ENCODE measurements at places on chromosomes 7 and 10.
A peak's percentile ranks its signal among the peaks of the same experiment; 100 is the strongest.

DNA sequence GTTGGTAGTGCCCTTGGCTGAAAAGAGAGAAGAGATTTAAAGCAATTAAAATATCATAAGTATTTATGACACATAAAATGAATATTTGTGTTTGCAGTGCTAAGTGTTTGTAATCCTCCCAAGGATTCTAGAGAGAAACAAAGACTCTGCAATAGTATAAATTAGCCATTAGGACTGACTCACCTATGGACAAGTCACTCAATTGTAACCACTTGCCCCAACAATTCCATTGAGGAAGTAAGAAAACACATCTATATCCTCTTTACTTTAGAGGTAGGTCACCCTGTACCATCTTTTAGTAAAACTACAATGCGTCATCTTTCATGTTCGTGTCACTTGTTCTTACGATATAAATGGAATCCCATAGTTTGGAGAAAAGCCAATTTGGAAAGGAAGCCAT is 85.7 kb upstream of the INHBA start:
- no peak for DNase-seq

DNA sequence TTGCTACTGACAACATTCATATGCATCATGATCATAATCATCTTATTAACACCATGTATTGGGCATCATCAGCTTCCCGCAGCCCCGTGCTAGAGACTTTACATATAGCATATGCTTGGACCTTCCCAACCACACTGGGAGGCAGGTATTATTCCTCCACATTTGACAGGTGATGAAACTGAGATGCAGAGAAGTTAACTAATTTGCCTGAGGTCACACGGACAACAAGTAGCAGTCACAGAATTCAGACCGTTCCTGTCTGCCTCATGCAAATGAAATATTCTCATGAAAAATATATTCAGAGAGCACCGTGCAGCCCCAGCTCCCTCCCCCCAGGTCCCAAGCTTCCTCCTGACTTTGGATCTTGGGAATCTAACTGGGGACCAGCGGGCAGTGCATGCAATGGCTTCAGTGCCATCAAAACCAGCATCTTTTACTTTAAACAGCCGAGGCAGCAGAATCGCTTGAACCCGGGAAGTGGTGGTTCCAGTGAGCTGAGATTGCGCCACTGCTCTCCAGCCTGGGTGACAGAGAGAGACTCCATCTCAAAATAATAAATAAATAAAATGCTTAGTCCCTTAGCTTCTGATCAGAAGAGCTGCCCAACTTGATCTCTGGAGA is 112.2 kb upstream of the GPR26 start:
- DNase-seq: peak; percentile 28

GRCh38 chr7:116431787-116432526 is 67.6 kb upstream of the CAV2 start:
- no peak for DNase-seq

DNA sequence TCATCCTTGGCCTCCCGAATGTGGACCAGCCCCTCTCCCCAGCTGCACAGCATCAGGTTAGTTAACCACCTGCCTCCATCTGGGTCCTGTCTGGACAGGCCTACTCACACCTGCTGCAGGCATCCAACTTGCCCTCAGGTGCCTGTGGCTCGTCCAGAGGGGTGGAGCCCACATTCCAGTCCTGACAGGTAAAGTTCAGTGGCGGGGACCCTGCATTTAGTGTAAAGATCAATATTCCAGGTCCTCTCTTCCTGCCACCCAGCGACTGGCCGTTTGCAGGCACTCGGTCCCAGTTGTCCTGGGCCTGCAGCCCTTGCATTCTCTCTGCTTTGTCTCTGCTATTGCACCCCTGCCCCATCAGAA is 15.0 kb downstream of the HTRA1 start:
- no peak for DNase-seq

GRCh38 chr7:106870983-106871410 is 5.9 kb downstream of the PIK3CG start:
- no peak for DNase-seq

GRCh38 chr7:116771640-116772039 is 90.7 kb upstream of the CAPZA2 start:
- no peak for DNase-seq

DNA sequence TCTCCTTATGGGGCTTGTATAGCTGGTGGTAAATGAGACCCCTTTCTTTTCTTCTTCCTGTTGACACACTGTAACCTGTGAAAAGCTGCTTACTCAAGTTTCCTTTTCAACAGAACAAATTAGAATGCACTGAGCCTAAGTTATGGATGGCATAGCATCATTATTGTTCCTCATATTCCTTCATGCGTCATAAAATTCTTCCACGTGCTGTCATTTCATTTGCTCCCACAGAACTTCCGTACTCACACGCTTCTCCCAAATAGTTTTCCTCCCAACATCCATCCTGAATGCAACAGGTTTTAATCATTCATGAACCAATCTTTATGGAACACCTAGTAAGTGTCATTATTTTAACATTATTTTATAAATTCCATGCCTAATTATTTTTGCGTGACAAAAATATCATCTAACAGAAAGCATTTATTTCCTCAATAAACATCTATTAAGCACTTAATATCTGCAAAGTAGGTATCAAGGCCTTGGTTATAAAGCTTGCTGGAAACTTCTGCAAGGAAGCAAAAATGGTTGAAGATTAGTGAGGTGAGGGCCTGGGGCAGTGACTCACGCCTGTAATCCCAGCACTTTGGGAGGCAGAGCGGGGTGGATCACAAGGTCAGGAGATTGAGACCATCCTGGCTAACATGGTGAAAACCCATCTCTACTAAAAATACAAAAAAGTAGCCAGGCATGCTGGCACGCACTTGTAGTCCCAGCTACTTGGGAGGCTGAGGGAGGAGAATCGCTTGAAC is 18.9 kb upstream of the SEPTIN7 start:
- DNase-seq: no peak

DNA sequence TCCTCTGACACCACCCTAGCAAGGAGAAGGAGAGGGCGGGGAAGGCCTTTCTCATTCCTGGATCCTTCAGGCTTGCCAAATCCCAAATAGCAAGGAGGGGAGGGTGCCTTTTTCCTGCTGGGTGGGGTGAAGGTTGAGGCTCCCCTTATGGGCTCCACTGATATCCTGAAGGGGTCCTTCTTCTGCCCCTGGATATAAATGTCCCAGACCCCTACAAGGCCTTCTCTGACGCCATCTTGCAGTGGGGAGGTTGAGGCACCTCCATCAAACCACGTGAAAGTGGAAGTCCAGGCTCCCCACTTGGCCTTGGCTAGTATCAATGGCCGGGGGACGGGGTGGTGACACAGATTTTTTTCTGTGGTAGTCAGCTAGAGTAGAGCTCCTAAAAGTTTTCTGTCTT is 371.3 kb downstream of the GLRX3 start:
- DNase-seq: no peak

DNA sequence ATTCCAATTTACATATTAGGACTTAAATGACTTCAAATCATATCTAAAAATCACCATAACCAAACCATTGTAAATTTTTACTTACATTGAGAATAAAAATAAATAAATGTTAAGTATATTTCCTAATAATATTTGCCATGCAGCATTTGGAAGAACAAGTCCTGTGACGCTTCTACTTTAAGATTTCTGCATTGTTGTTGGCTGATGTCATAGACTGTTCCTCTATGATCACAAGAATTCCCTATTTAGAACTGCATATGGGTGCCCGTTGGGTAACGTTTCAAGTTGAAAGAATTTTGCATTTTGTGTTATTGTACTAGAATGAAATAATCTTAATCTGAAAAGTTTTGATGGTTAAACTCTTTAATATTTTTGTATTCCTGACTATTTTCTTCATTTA is 5.1 kb upstream of the ITGB1 start:
- no peak for DNase-seq

- no peak for DNase-seq
These were observed 25.2 kb downstream of the STMP1 start for GRCh38 chr7:135687466-135687865.

GRCh38 chr10:61001731-61002122 is 57.7 kb upstream of the RHOBTB1 start:
- no peak for DNase-seq

- DNase-seq: no peak
These were observed 50.1 kb downstream of the PRLHR start for GRCh38 chr10:118545381-118545780.

DNA sequence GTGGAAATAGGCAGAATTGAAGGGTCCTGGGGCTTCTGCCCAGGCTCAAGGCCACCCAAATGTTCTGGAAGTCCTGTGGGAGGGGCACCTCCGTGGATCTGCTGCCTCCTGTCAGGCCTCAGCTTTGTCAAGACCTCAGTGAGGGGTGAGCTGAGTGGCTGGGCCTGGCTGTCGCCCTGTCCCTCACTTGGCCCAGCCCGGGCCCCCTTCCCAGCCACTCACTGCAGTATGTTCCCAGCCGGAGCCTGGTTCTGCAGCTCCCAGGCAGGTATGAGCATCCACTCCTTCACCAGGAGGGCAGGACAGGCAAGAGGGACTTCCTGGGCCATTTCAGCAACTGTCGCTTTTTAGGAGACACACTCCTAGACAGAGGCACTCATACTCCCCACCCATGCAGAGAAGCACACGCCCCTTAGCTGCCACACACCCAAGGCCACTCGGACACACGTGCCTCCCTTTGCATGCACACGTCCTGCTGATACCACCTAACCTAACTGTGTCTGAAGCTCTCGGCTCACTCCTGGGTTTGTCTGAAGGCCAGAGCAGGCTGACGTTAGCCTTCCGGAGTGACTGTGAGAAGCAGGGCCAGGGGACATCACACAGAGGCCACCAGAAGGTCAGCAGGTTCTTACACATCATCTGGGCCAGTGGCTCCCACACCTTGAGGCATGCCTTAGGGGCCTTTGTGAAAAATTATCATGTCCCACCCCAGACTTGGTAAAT is 72.2 kb upstream of the COL13A1 start:
- no peak for DNase-seq

DNA sequence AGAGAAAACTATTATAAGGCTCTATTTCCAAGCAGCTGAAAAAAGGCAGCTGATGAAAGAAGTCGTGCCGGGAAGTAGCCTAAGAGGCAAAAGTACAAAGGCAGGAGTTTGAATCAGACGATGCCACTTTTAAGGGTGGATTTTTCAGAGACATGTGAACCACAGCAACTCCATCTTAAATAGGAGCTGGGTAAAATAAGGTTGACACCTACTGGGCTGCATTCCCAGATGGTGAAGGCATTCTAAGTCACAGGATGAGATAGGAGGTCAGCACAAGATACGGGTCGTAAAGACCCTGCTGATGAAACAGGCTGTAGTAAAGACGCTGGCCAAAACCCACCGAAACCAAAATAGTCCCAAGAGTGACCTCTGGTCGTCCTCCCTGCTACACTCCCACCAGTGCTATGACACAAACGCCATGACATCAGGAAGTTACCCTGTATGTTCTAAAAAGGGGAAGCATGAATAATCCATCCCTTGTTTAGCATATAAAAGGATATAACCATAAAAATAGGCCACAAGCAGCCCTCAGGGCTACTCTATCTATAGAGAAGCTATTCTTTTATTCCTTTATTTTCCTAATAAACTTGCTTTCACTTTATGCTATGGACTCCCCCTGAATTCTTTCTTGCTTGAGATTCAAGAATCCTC is 45.5 kb upstream of the PRSS1 start:
- no peak for DNase-seq

GRCh38 chr7:47218378-47219176 is 363.3 kb downstream of the TNS3 start:
- DNase-seq: no peak

DNA sequence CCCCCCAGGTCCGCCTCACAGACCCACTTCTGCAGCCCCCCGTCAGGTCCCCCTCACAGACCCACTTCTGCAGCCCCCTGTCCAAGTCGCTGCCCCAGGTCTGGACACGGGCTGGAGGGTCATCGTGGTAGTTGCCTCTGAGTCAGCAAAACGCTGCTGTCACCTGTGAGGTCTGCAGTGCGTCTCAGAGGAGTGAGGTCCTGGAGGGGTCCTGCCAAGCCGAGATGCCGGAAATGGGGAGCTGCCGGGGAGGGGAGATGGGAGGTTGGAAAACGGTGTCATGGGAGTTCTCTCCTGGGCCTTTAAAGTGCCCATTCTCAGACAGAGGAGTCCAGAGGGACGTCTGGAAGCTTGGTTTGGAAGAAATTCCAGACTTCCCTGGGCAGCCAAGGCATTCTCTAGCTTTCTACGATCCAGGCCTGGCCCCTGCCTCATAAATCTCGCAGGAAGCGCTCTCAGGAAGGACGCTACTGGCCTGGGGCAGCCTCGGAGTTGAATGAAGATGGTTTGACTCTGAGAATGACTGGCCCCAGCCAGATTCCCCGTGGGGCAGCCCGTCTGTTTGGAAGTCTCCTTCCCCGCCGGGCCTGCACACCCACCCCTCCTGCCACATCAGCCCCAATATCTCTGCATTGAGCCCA is 38.7 kb downstream of the CALML3 start:
- peak; percentile 61 for DNase-seq

Measured in left forelimb (tissue), 1 donor.